CD4-positive, alpha-beta T cell treated with Interleukin-12 subunit alpha and Interleukin-12 subunit beta, for 1 hour (primary cell): ENCODE measurements at places on chromosomes 3 and 15.
A peak's percentile ranks its signal among the peaks of the same experiment; 100 is the strongest.

- no peak for DNase-seq
Measured at GRCh38 chr3:3189102-3189727, 9.7 kb upstream of the CRBN start.

DNA sequence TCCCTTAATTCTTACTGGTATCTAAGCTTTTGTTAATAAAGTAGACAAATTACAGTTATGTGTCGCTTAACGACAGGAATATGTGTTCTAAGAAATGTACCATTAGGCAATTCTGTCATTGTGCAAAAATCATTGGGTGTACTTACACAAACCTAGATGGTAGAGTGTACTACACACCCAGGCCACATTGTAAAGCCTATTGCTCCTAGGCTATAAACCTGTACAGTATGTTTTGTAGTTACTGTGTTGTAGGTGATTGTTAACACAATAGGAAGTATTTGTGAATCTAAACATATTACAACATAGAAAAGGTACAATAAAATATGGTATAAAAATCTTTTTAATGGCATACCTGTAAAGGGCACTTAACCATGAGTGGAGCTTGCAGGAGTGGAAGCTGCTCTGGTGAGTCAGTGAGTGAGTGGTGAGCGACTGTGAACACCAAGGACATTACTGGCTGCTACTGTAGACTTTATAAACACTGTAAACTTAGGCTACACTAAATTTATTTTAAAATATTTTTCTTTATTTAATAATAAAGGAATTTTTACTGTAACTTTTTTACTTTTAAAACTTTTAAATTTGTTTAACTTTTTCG lies 47.4 kb downstream of the FSIP1 start:
- DNase-seq, result no peak

GRCh38 chr3:120025520-120025919 lies 68.7 kb downstream of the GSK3B start:
- DNase-seq, result no peak

- no peak for DNase-seq
Measured at GRCh38 chr3:127182848-127183714, 9.8 kb upstream of the PRR23E start.

- no peak for DNase-seq
Measured at GRCh38 chr3:139460076-139460475, 16.2 kb downstream of the RBP2 start.

GRCh38 chr3:53045518-53046170 lies at the start of gene SFMBT1:
SFMBT1 (minus strand) TSS chr3:53046073; CDS start chr3:52969128, 76,945 bp downstream.
- peak; percentile 85 for DNase-seq

DNA sequence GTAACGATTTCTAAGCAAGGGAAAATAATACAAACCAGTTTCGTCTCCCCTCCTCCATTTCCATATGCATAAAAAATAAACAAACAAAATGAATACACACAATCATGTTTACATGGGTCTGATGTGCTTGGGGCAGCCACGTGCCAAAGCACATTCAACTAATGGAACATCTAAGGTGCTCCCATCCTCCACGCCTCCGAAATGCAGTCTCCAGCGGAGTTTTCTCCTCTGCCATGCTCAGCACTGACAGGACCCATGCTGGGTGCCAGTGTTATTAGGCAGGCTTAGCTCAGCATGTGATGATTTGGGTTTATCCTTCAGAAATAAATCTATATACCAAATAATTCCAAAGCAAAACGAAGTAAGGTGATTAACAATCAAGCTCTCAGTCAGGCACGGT lies 337.3 kb upstream of the ATP10A start:
- no peak for DNase-seq

- no peak for DNase-seq
Measured at GRCh38 chr15:93524432-93524831, 435.4 kb upstream of the RGMA start.

DNA sequence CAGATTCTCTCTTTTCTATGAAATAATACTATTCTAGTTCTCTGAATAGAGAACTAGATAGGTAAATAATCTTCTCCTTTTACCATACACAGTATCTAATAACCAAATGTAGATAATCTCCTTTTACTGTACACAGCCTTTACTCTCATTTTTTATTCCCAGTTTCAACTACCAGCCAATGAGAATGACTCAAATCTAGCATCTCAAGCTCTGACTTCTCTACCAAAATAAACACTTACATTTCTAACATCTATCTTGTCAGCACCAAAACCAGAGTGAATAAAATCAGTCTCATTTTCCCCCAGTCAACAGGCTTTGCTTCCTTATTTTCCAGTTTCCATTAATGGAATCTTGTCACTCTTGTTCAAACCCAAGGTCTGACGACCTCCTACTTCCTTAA lies 36.9 kb downstream of the LRRFIP2 start:
- no peak for DNase-seq

GRCh38 chr3:193910886-193911738 lies 224.8 kb upstream of the HES1 start:
- no peak for DNase-seq

DNA sequence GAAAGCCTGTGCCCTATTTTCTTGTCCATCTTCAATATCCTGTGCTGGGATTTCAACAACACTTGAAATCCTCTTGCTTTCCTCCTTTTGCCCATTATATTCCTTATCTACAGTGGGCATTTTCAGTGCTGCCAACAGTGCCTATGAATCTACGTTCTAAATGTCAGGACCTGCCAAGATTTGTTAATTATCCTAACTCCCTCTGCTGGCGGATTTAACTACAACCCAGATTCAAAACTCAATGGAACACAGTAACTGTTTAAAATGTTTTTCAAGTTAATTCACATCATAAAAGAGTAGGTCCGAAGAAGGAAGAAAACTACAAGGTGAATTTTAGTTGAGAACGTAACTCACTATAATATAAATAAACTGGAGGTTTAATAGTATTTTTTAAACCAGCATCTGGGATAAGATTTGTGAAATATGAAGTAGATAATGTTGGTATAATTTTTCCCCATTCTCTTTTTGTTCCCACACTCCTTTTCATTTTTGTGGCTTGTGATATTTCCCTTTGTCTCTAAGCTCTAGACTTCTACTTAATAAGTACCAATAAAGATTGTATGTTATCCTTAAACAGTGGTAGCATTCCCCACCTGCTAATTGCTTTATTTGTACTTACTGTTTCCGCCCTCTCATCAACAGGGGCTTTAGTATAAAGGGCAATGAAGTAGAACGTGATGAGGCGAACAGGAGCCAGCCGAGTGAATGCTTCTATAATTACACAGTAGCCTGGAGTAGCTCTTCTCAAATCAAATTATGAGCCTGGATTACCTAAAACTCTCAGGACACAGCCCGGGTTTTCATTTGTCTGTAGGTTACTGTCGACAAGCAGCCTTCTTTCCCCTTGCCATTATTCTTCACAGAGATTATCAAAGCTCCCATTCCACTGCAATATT lies 302.5 kb upstream of the ATP11B start:
- no peak for DNase-seq

DNA sequence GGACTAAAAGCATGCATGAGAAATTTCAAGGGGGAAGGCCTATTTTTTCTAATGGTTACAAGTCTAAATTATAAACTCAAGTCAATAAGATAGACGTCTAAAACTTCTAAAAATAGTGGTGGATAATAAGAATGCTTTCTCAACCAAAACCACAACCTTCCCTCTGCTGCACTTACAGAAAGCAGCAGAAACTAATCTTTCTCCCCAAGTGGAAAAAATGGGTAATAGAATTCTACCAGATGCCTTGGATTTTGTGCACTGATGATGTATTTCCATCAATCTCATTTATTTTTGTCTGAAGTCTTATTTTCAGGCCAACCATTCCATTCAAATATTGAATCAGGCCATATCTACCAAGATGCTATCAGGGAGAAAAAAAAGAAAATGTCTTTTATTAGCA lies 344.7 kb downstream of the NEK10 start:
- DNase-seq, result no peak

- no peak for DNase-seq
Measured at GRCh38 chr3:190172751-190173150, 52.1 kb upstream of the P3H2 start.

DNA sequence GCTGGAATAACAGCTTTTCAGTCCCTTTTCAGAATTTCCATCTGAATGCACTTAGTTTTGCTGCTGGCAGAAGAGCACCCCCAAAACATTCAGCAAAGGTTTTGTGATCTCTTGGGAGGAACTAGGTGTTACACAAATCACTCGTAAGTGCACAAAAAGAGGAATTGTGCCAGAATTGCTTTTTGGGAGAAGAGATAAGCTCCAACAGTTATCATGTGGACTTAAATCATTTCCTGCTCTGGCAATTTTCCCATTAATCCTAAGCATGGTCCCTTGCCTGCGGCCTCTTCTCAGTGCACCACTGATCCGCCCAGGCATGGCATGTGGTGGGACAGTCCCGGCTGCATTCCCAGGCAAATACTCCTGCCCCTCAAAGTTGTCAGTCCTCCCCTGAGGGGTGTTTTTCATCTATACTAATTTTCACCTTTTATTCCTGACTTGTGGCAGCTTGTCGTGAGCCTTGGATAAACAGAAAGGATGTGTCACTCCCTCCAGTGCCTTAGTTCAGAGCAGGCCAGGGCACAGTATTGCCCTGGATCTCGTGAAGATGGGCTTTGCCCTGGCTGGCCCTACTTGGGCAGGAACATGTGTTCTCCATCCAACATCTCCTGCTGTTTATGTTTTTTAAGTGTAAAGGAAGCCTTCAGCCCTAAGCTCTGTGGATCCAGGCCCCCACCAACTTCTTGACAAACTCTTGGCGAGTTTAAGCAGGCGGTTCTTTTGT lies 44.6 kb upstream of the VILL start:
- no peak for DNase-seq

- DNase-seq, result peak; percentile 90
Measured at GRCh38 chr15:73051807-73052652, at the start of gene NEO1. NEO1 (plus strand) TSS chr15:73052463; CDS start chr15:73052676, 213 bp downstream.

DNA sequence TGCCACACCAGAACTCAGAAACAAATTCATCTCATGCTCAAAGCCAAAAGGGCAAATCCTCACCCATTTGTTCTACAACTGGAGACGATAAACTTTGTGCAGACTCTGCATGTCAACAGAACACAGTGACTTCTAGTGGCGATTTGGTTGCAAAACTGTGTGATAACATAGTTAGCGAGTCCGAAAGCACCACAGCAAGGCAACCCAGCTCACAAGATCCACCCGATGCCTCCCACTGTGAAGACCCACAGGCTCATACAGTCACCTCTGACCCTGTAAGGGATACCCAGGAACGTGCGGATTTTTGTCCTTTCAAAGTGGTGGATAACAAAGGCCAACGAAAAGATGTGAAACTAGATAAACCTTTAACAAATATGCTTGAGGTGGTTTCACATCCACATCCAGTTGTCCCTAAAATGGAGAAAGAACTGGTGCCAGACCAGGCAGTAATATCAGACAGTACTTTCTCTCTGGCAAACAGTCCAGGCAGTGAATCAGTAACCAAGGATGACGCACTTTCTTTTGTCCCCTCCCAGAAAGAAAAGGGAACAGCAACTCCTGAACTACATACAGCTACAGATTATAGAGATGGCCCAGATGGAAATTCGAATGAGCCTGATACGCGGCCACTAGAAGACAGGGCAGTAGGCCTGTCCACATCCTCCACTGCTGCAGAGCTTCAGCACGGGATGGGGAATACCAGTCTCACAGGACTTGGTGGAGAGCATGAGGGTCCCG lies 199.7 kb downstream of the AKAP13 start:
- DNase-seq, result peak; percentile 26

- DNase-seq, result peak; percentile 86
Measured at GRCh38 chr15:70023064-70023768, 74.5 kb downstream of the TLE3 start.

GRCh38 chr15:60928210-60928609 lies 300.9 kb downstream of the RORA start:
- DNase-seq, result no peak

GRCh38 chr3:194312743-194313281 lies 38.3 kb downstream of the CPN2 start:
- no peak for DNase-seq
